ENCODE measurements at places on chromosomes 7 and 10.

- DNase-seq = no peak
Measured at GRCh38 chr10:33661580-33662336, 327.3 kb upstream of the NRP1 start.

DNA sequence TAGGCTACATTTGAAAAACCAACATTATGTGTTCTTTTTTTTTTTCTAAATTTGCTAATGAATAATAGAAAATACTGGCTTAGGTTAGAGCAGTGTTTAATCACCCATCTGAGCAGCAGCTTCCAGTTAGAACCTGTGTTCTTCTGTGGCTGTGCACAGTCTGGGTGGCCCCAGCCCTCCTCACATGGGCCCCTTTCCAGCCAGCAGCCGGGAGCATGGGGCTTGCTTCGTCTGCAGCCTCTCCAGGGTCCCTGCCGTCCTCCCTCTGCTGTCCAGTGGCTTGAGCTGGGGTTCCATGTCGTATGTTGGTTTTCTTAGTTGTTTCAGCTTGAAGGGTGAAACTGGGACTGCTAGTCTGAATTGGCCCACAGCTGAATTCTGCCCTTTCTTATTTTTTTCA lies 37.3 kb downstream of the BNIP3 start:
- no peak for DNase-seq

- no peak for DNase-seq
Measured at GRCh38 chr7:95394370-95394769, 1.8 kb downstream of the PON3 start.

DNA sequence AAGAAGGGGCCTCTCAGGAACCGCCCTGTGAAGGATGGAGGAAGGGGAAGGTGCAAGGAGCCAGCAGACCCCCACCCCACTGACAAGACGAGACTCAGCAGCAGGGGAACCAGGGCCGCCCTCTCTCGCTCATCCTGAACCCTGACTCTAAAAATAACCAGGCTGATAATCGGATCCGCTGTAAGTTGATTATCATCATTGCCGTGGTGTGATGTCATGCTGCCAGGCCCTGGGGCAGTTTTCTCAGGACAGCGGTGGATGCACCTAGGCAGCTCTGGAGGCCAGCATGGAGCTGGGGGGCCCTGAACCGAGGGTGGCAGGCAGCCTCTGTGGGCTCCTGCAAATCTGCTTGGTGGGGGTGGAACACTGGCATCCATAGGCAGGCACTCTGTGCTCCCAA lies 7.9 kb downstream of the RET start:
- DNase-seq = no peak
